Right atrium auricular region (tissue), 2 donors: ENCODE measurements at places on chromosomes 16 and 17.
A peak's percentile ranks its signal among the peaks of the same experiment; 100 is the strongest.

GRCh38 chr16:83955218-83956130, 2.4 kb downstream of the OSGIN1 start:
- H3K27ac ChIP-seq = peak overlapping the region; percentile 98
- H3K36me3 ChIP-seq = peaks cover 16% of the 10 kb centered on the region
- no peaks in the 10 kb centered on the region for H3K27me3 ChIP-seq
- no peaks in the 10 kb centered on the region for H3K4me1 ChIP-seq
- no peak overlapping the region for H3K4me3 ChIP-seq

DNA sequence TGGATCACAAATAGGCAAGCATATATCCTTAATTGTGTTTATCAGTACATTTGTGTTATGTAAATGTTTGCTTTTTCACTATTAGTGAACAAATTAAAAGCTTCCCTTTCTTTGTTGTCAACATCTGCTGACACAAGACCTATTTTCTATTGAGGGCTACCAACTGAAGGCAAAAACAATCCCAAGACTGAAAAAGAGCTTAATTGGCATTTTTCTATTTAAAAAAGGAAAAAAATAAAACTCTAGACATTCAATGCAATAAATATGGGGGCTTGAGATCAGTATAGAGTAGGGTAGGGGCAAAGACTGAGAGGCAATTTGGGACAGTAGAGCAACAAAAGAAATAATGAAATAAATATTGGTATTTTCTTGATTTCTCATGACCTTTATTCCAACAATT, 24.2 kb downstream of the OMG start:
- no peak overlapping the region for H3K27ac ChIP-seq
- peaks cover 7% of the 10 kb centered on the region for H3K36me3 ChIP-seq
- H3K27me3 ChIP-seq = no peaks in the 10 kb centered on the region
- no peaks in the 10 kb centered on the region for H3K4me1 ChIP-seq

DNA sequence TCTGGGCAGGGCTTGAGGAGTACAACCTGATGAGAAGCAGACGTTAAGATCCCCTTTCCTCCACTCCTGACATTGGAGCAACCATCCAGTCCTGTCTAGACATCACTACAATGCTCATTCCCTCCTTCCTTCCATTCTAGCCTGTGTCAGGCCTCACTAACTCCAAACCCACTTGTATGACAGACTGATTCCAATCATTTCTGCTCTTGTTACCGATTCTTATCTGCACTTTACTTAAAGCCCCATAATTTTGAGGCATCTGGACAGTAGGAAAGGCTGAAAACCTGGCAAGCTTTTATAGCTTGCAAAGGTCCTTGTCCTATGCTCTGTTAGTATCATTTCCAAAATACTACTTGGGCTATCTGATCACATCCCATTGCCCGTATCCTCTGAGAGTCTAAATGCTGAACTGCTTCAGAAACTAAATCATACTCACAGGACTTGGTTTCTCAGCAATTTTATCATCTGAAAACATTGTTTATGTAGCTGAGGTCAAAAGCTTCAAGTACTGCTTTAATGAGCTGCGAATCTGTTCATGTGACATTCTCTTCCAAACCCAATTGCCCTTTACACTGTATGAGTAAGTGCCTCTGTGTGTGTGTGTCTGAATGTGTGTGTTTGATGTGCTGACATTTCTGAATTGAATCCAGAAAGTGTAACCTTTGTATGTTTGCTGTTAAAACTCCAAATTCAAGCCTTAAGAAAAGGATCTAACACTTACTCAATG, 57.2 kb upstream of the CACNG3 start:
- DNase-seq = no peak
- H3K4me1 ChIP-seq = no peaks in the 10 kb centered on the region
- H3K4me3 ChIP-seq = no peak overlapping the region

GRCh38 chr17:47368262-47368661, 44.5 kb downstream of the EFCAB13 start:
- no peaks in the 10 kb centered on the region for H3K4me1 ChIP-seq
- H3K27ac ChIP-seq = no peak overlapping the region
- DNase-seq = no peak
- H3K27me3 ChIP-seq = no peaks in the 10 kb centered on the region

DNA sequence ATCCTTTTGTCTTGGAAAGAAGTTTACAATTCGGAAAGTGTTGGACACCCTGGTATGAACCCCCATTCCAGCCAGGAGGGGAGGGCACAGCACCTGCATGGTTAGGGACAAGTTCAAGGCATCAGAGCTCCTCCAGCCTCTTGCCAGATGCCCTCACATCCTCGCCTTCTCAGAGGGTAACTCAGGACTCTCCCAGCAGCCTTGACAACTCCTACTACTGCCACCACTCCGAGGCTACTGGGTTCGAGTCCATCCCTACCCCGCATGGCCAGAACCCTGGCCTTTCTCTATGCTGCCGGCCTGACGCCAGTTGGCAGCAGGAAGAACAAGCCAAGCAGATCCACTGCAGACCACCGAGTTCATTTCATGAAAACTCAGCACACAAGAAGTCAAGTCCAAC, 34.1 kb downstream of the AXIN2 start:
- peaks cover 15% of the 10 kb centered on the region for H3K36me3 ChIP-seq
- DNase-seq = no peak
- H3K27me3 ChIP-seq = no peaks in the 10 kb centered on the region
- no peaks in the 10 kb centered on the region for H3K4me1 ChIP-seq

DNA sequence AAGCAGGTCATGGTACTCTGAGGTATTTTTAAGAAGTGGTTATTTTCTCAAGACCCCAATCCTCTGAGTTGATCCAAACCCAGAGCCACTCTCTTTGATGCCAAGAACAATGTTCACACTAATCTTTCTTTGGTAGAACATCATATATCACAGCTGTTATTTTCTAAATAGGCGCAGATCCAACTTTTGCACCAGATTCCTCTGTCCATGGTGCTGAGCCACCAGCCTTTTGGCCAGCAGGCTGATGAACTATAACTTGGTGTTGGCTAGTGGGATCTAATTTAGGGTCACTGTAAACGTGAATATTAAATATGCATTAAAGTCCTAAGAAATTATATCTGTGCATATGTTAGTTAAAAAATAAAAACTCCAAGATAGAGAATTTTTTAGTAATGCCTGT, 7.0 kb upstream of the ZKSCAN2 start:
- no peaks in the 10 kb centered on the region for H3K27me3 ChIP-seq
- H3K27ac ChIP-seq = no peak overlapping the region
- DNase-seq = no peak
